ENCODE measurements at places on chromosomes 1 and 21.

DNA sequence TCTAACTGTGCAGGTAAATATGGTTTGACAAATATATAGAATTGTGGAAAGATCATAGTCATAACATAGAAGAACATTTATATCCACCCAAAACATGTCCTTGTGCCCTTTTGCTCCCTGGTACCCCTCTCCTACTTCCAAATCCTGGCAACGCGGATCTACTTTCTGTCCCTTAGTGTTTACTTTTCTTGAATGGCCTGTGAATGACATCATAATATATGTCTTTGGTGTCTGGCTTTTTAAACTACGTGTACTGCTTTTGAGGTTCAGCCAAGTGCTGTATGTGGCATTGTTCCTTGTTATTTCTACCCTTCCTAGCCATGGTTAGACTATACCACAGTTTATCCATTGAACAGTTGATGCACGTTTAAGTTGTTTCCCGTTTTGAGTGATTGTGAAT lies 155.6 kb downstream of the SDCCAG8 start:
- no peak for DNase-seq

- DNase-seq, result peak; percentile 91
These were observed 538 bp downstream of the ZNF672 start for GRCh38 chr1:248838357-248839167.

DNA sequence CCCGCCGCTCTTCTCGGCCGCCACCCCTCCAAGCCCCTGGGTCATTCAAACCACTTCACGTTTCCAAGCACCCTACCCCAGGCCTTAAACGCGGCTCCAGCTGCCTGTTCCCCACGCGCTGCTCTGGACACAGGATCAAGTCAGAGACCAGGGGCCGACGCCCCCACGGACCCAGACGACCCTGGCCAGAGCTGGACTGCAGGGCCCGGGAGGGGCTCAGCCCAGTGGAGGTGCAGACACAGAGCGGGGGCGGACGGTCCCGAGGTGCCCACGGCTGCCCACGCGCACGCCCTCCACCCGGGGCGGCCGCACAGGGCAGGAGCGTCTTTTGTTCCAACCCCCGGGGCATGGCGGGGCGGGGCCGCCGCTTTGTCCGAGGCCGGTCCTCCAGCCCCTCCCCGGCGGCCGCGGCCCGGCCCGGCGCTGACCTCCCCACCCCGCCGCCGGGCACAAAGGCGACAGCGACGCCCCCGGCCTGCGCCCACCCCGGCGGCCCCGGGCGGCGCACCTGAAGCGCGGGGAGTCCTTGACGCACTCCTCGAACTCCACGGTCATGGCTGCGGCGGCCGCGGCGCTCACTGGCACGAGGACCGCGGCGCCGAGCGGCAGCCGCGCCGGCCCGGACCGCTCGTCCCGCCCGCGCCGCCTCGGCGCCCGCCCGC lies 338 bp downstream of the ACAP3 start:
- no peak for DNase-seq

- DNase-seq, result no peak
These were observed 13.9 kb downstream of the FAM151A start for GRCh38 chr1:54609301-54609921.

- DNase-seq, result no peak
These were observed 8.9 kb upstream of the RALGPS2 start for GRCh38 chr1:178716111-178716510.

DNA sequence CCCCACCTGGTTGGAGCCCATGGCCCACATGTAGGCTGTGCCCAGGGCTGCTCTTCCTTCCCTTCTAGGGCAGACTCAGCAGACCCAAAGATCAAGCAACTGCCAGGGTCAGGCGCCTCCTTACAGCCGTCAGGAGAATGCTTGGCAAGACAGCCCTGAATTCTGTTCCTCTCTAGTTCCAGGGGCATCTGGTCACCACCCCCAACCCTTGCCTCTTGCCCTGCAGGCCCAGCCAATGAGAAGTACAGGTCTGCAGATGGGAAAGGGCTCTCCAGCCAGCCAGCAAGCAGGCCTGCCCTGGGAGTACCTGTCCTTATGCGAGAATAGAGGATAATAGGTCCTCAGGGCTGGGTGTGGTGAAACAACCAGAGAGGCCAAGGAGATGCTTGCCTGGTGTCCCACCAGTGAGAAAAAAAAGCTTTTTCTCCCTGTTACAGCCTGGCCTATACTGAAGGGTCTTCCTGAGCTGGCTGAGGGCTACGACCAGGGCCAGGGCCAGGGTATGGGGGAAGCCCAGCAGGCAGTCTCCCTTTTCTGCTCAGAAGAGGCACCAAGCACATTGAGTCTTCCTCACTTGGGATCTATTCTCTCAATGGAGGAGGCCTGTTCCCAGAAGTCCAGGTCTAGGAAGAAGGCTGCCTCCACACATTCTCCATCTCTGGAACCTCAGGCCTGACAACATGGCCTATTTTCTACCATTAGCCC lies 31.4 kb downstream of the NAV1 start:
- no peak for DNase-seq

DNA sequence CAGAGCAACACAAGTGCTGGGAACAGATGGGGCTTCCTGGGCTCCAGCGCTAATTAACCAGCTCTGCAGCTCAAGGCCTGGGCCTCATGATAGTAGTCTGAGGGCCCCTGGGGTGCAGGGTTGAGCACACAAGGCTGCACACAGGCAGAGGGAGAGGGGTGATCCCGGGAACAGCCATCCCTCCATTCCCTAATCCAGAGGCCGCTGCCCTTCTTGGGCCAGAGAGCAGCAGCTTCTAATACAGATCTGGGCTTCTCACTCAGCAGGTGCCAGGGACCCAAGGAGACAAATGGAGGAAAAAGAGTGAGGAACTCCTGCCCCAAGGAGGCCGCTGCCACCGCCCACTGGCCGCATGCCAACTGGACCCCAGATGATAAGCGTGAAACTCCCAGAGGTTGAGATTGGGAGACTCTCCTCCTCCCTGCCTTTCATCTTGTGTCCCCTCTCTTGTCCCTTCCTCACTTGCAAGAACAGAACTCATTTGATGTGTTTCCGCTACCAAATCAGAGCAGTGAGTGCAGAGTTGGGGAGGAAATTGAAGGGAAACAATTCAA lies 58.0 kb upstream of the IFNAR2 start:
- DNase-seq, result no peak

DNA sequence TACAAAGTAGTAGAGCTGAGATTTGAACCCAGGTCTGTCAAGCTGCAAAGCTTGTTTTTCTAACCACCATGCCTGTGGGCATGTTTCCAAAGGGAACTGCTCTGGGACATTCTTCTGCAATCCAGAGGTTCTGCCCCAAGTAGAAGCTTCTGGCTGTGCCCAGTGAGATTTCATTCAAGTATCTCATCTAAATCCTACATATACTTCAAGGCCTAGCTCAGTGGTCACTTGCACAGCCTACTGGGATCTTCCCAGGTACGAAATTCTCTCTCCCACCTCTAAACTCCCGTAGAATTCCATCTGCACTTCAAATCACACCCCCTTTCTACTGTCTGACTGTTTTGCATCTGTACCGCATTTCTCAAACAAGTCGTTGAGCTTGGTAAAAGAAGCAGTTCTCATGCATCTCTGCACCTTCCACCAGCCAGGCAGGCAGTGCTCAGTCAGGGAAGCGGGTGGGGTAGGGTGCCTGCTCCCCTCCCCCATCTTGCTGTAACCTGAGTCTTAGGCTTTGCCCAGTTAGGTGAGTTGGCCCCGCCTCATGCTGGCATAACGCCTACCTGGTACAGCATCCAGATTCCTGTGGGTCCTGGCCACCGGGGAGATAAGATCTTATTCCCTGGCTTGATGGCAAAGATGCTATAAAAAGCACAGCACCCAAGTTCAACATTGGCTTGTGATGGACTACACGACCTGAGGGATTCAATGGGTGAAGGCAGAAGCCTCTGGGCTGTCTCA lies 13.5 kb downstream of the SLC9A1 start:
- peak; percentile 92 for DNase-seq

GRCh38 chr1:184535191-184535970 lies 148.6 kb downstream of the C1orf21 start:
- DNase-seq, result no peak

DNA sequence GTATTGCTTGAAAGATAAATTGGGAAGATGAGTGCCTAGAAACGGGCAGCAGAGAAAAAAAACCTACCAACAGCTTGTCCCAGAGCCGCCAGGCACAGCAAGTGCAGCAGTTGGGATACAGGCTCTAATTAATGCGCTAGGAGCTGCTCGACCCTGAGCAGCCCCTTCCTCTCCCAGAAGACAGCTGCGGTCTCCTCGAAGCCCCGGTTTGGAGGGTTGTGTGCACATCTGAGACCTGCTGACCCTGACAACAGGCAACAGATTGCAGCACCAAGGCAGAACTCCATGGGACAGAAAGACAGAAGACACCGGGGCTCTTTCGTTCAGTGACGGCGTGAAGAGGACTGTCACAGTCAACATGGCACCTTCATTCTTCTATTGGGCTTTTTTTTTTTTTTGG lies 101.4 kb downstream of the TSEN15 start:
- DNase-seq, result no peak

- no peak for DNase-seq
These were observed 12.5 kb upstream of the GUCA2A start for GRCh38 chr1:42176902-42177519.

DNA sequence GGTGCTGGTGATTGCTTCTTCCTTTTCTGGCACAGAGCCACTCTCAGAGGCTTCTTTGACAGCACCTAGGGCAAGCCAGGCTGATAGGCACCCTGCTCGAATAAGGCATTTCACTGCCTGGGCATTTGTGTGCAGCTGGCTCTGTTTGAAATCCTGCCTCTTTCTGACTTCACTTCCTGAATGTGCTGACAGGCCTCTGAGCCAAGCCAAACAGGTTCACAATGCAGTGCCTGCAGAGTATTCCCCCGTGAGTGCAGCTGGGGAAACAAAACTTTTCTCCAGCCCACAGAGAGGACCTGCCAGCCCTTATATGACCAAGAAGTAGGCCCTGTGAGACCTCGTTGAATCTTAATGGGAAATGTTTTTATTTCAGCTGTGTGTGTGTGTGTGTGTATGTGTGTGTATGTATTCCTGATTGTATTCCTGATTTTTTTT lies 10.4 kb downstream of the JUN start:
- peak; percentile 45 for DNase-seq

GRCh38 chr1:55081188-55081904 lies 42.0 kb downstream of the PCSK9 start:
- no peak for DNase-seq

- DNase-seq, result peak; percentile 65
These were observed at the start of gene IFNLR1 for GRCh38 chr1:24186993-24187790. Gene IFNLR1, minus strand, starts transcription at chr1:24187289. Its CDS starts 41 bp downstream, at chr1:24187248.

DNA sequence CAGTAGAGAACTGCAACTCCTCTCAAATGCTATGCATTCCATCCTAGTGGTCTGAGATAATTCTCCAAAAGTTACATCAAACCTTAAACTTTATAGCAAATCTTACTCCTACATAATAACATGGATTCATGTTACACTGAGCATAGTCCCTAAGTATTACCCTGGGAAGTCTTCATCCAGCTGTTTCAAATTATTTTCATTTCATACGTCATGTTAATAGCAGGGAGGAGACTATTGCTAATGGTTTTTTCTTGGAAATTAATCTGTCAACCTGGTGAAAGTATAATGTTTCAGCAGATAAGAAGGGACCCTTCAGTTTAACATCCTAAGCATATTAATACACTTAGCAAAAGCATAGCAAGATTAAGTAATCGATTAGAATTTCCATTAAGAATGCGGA lies 318.1 kb downstream of the USP25 start:
- DNase-seq, result no peak

DNA sequence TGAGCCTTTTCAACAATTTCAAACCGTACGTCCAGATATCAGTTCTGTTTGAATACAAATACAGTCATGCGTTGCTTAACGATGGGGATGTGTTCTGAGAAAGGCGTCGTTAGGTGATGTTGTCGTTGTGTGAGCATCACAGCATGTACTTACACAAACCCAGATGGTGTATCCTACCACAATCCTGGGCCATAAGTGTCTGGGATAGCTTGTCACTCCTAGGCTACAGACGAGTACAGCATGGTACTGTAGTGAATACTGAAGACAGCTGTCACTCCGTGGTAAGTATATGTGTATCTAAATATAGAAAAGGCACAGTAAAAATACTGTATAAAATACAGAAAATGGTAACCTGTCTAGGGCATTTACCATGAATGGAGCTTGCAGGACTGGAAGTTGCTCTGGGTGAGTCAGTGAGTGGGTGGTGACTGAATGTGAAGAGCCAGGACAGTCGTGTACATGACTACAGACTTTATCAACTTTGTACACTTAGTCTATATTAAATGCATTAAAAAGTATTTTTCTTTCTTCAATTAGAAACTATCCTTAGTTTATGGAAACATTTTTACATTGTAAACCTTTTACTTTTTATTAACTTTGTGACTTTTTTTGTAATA lies 10.5 kb upstream of the OR2W3 start:
- DNase-seq, result no peak

GRCh38 chr1:6508154-6508815 lies 16.8 kb upstream of the PLEKHG5 start:
- DNase-seq, result no peak

DNA sequence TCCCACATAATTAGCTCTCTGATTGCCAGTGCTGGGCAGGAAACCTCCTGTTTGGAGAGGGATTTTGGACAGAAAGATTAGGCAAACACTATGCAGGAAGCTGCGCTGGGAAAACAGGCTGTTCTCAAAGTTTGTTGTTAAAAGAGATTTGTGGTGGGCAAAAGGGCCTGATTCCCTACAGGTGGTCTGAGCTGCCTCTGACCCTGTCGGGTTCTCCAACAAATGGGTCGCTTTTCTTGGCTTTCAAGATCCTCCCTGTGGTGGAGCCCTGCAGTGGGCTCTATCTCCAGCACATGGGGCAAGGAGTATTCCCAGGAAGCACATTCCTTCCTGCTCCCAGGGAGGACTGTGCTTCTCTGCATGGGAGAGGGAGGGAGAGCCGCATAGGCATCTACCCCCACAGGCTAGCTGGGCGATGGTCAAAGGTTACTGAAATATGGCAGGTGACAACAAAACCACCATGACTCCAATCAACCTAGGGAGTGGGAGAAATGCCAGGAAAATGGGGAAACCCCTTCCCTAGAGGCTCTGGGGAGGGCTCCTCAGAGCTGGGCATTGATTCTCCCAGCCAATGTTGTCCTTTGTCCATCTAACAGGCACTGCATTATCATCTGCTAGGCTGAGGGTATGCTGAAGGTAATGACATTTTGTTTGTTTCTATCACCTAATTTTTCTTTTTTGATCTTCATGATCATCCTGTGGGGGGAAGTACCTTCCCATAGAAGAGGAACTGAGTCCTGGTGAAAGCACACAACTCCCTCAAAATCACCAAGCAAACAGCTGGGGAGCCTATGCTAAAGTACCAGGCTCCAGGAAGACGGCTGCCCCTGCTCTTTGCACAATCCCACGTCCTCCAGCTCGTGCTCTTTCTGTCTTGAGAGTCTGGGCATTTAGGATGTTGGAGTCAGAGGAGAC lies 85.3 kb downstream of the PLXNA2 start:
- no peak for DNase-seq

GRCh38 chr1:91712393-91712792 lies 173.6 kb downstream of the TGFBR3 start:
- DNase-seq, result no peak

- DNase-seq, result no peak
These were observed 23.0 kb upstream of the SLC1A7 start for GRCh38 chr1:53165408-53165961.

- DNase-seq, result no peak
These were observed 1208.7 kb downstream of the BRINP3 start for GRCh38 chr1:189269011-189269410.
